NCI-H1436 treated with DMSO at 0.1 percent for 48 hours (cell line): ENCODE measurements at places on chromosomes 16 and 17.
A peak's percentile ranks its signal among the peaks of the same experiment; 100 is the strongest.

DNA sequence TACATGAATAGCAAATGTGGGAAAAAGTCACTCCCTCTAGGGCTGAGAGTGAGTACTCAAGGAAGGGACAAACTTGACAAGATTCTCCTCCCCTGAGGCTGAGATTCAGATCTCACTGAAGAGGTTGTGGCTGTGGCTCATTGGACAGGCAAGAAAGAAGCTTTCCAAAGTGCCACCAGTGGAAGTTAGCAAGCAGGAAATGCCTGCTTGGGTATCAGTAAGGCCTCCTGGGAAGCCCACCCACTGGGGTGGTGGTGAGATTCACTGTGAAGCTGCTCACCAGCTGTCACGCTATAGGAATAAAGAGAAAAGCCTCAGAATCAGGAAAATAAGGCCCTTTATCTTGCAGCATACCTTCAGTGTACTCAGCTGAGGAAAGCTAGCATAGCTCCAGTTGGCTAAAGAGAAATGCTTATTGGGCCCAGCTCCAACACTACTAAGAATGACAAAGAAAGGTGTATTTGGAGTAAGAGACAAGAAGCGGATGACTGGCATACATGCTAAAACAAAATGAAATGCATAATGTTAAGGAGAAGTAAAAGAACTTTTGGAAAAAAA, 274.4 kb upstream of the TOM1L1 start:
- DNase-seq, result no peak

DNA sequence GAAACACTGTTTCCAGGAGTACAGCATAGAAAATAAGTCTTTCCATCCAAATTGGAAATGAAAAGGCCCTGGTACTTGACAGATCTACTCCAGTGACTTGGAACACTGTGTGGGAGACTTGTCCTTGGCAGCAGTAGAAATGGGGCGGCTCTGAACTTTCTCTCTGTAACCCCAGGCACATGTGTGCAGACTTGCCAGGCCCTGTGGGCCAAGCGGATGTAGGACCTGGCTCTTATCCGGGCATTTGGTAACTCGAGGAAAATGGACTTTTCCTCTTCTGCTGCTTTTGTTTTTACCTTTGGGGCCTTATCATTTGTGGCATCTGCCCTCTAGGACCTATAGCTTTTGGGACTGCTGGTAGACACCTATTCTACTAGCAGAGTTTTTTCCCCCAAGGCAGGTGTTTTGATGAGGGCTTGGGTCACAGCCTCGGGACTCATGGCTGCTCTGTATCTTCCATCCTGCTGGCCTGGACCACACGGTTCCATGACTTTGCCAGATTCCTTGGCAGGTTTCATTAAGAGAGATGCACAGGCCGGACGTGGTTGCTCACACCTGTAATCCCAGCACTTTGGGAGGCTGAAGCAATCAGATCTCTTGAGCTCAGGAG, 43.5 kb downstream of the SMPD3 start:
- no peak for DNase-seq

- no peak for DNase-seq
Observed at GRCh38 chr16:67207249-67208091, 8.5 kb downstream of the ELMO3 start.

GRCh38 chr16:1167276-1168107, 14.6 kb downstream of the CACNA1H start:
- peak; percentile 47 for DNase-seq

DNA sequence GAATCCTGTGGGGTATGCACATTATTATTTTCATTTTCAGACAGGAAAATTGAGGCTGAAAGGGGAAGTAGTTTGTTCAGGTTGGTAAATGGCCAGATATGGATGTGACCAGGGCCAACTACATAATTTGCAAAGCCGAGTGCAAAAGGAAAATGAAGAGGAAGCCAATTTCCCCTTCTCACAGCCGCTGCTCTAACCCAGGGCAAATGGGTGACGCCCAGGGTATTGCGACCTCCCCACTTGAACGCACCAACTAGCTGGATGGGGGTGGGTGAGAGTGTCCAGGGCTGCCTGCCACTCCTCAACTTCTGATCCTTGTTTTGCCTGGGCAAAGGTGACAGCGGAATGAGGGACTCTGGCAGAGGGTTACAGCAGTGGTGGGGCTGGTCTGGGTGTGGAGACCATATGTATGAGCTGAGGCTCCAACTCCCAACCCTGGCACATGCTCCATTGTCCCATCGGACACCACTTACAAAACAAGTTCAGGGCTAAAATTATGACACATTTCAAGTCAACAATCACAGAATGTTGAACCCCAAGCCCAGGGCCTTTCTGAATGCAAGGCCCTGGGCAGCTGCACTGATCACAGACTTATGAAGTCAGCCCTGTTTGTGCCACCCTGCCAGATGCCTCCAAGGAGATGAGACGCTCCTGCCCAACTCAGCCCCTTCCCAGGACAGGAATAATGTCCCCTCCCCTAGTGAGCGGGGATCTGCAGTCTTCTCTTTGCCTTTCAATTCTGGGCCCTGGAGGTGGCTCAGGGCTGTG, 1.7 kb downstream of the ANKRD40CL start:
- no peak for DNase-seq

GRCh38 chr16:24853169-24853824, 7.5 kb downstream of the SLC5A11 start:
- DNase-seq, result no peak

- no peak for DNase-seq
Observed at GRCh38 chr16:56266641-56267607, 75.6 kb downstream of the GNAO1 start.

- no peak for DNase-seq
Observed at GRCh38 chr16:70598937-70599503, 47.3 kb upstream of the IL34 start.

- DNase-seq, result no peak
Observed at GRCh38 chr17:37576281-37576680, 32.9 kb downstream of the SYNRG start.

DNA sequence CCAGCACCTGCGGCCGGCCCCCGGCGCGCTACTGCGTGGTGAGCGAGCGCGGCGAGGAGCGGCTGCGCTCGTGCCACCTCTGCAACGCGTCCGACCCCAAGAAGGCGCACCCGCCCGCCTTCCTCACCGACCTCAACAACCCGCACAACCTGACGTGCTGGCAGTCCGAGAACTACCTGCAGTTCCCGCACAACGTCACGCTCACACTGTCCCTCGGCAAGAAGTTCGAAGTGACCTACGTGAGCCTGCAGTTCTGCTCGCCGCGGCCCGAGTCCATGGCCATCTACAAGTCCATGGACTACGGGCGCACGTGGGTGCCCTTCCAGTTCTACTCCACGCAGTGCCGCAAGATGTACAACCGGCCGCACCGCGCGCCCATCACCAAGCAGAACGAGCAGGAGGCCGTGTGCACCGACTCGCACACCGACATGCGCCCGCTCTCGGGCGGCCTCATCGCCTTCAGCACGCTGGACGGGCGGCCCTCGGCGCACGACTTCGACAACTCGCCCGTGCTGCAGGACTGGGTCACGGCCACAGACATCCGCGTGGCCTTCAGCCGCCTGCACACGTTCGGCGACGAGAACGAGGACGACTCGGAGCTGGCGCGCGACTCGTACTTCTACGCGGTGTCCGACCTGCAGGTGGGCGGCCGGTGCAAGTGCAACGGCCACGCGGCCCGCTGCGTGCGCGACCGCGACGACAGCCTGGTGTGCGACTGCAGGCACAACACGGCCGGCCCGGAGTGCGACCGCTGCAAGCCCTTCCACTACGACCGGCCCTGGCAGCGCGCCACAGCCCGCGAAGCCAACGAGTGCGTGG, 1.5 kb downstream of the NTN1 start:
- DNase-seq, result no peak

DNA sequence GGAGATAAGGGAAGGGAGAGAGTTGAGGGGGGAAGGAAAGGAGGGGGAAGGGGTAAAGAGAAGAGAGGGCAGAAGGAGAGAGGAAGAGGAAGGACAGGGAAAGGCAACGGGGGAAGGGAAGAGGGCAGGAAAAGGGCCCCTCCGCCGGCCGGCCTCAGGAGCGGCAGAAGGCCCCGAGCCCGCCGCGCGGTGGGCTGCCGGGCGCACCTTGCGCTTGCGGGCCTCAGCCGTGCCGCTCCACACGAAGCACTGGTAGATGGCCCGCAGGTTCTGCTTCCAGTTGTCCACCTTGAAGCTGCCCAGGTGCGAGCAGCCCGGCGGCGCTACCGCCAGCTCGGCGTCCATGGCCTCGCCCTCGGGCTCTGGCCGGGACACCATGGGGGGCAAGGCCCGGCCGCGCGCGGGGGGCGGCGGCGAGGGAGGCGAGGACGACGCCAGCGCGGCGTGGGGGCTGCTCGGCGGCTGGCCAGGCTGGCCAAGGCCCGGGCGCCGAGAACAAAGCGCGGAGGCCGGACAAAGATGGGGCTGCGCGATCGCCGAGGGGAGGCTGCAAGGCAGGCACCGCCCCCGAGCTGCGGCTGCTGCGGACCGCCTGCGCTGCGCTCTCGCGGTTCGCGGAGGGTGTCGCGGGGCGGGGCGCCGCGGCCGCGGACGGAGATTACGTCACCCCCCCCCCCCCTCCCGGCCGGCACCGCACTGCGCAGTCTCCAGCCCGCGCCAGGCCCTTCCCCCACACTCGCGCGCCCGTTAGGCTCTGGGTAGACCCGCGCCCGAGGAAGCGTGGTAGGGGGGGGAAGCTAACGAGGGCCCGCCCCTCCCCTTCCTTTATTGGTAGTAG, at the start of gene USP22:
Gene USP22 (minus strand): TSS at position 554 of the 838 bp plus-strand sequence. CDS start 176 bp downstream, at position 378.
- no peak for DNase-seq

DNA sequence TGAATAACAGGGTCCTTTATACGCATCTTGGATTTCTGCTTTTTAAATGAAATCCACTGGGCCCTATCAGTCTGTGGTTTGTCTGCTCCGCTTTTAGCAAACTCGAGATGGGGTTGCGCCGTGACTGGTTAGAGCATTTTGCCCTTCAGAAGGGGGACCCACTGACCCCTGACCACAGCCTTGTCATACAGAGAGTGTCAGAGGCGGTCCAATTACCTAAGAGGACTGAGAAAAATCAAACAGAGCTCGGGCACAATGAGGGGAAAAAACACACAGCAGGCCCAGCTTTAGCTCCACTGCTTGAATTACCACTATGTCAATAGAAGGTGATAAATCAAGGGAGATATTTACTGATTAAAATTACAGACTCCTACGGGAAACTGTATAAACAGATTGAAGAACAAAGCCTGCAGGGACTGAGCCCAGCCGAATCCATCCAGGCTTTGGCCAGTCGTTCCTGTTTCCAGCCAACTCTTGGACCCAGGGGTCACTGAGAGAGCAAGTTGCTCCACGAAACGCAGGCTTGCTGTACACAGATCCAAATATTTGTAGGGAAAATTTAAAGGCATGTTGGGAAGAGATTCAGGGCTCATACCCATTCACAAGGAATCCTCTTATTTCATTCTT, 131.9 kb upstream of the ZFHX3 start:
- DNase-seq, result no peak

GRCh38 chr16:17302620-17303019, 168.1 kb downstream of the XYLT1 start:
- DNase-seq, result no peak
